Muscle of back (tissue), 13 donors: ENCODE measurements at places on chromosomes 13 and 19. TPM values are rescaled to one million over a fixed set of nuclear protein-coding genes. Genes with fewer than 3 reads are reported as not detected.

Gene KIRREL2
- 0.35 TPM for polyA plus RNA-seq

Gene PDX1
- polyA plus RNA-seq, result not detected

Gene ZFP30
- 15.5 TPM for polyA plus RNA-seq

Gene ZNF460
- polyA plus RNA-seq, result 5.0 TPM

Gene TMEM150B
- 1.3 TPM for polyA plus RNA-seq

Gene SLITRK5
- 4.1 TPM for polyA plus RNA-seq

Gene CACNG8
- 0.42 TPM for polyA plus RNA-seq

Gene KIR3DL1
- polyA plus RNA-seq, result not detected

Gene IGFL3
- not detected for polyA plus RNA-seq

Gene PCSK4
- polyA plus RNA-seq, result 0.70 TPM

Gene ATP8A2
- 1.8 TPM for polyA plus RNA-seq

Gene CCDC70
- polyA plus RNA-seq, result not detected

Gene ZNF841
- polyA plus RNA-seq, result 13.5 TPM

Gene PLK5
- 0.25 TPM for polyA plus RNA-seq

Gene MEIOSIN
- not detected for polyA plus RNA-seq

Gene ZNF132
- polyA plus RNA-seq, result 3.8 TPM

Gene PSG1
- 1.1 TPM for polyA plus RNA-seq

Gene VASP
- 52.1 TPM for polyA plus RNA-seq

Gene ZNF578
- 2.5 TPM for polyA plus RNA-seq

Gene RGL3
- 0.90 TPM for polyA plus RNA-seq

Gene ZNF653
- polyA plus RNA-seq, result 6.3 TPM
